Left ventricle myocardium inferior (tissue), 1 donor: ENCODE measurements at places on chromosomes 13 and 19.

GRCh38 chr13:98508685-98509084 is 68.2 kb downstream of the STK24 start:
- H3K4me3 ChIP-seq = no peak overlapping the region
- no peak for DNase-seq
- H3K4me1 ChIP-seq = peaks cover 87% of the 10 kb centered on the region
- no peaks in the 10 kb centered on the region for H3K27me3 ChIP-seq

GRCh38 chr13:47673009-47673850 is 327.8 kb downstream of the SUCLA2 start:
- H3K4me1 ChIP-seq = peaks cover 17% of the 10 kb centered on the region
- no peak overlapping the region for H3K4me3 ChIP-seq
- H3K27ac ChIP-seq = peak overlapping the region; percentile 45

DNA sequence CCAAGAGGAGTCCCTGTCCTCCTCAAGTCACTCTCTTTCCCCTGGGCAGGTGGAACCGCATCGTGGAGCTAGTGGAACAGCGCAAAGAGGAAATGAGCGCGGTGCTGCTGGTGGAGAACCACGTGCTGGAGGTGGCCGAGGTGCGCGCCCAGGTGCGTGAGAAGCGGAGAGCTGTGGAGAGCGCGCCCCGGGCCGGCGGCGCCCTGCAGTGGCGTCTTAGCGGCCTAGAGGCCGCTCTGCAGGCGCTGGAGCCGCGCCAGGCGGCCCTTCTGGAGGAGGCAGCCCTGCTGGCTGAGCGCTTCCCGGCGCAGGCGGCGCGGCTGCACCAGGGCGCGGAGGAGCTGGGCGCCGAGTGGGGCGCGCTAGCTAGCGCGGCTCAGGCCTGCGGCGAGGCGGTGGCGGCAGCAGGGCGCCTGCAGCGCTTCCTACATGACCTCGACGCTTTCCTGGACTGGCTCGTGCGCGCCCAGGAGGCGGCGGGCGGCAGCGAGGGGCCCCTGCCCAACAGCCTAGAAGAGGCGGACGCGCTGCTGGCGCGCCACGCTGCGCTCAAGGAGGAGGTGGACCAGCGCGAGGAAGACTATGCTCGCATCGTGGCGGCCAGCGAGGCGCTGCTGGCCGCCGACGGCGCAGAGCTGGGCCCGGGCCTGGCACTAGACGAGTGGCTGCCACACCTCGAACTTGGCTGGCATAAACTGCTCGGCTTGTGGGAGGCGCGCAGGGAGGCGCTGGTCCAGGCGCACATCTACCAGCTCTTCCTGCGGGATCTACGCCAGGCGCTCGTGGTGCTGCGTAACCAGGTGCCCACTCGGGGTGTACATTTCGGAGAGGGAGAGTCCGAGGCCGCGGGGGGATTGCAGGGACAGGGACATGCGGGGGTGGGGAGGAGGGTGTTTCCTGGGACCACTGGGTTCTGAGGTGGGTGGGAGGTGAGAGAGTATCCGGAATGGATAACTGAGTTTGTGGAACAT is 52.8 kb downstream of the SPTBN4 start:
- peaks cover 59% of the 10 kb centered on the region for H3K27me3 ChIP-seq
- DNase-seq = no peak
- no peaks in the 10 kb centered on the region for H3K36me3 ChIP-seq
- peak overlapping the region; percentile 14 for H3K4me3 ChIP-seq
- H3K4me1 ChIP-seq = peaks cover 7% of the 10 kb centered on the region

GRCh38 chr19:46625731-46626130 is 842 bp upstream of the PTGIR start:
- H3K36me3 ChIP-seq = no peaks in the 10 kb centered on the region
- DNase-seq = no peak
- peak overlapping the region; percentile 85 for H3K27ac ChIP-seq
- peaks cover 74% of the 10 kb centered on the region for H3K4me1 ChIP-seq
- no peaks in the 10 kb centered on the region for H3K27me3 ChIP-seq
- H3K4me3 ChIP-seq = no peak overlapping the region

GRCh38 chr13:73201626-73202025 is 142.8 kb downstream of the KLF5 start:
- H3K4me1 ChIP-seq = no peaks in the 10 kb centered on the region
- no peaks in the 10 kb centered on the region for H3K27me3 ChIP-seq
- no peak overlapping the region for H3K27ac ChIP-seq
- no peaks in the 10 kb centered on the region for H3K36me3 ChIP-seq
- no peak overlapping the region for H3K4me3 ChIP-seq
- no peak for DNase-seq

DNA sequence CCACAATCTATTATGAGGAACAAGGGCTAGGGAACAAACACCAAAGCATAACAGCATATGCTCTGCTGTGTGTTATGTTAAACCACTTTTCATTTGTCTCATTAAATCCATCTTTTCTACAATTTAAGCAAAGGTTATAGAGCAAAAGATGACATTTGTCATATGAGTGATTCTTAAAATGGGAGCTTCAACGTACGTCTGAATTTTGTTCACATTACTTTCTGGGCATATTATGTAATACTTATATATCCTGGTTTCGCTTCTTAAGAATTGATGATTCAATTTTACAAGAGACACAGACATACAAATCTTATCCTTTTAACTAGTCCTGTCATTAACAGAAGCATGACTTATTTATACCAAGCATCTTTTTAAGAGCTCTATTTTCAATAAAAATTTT is 3.3 kb upstream of the TPP2 start:
- no peak overlapping the region for H3K27ac ChIP-seq
- no peak overlapping the region for H3K4me3 ChIP-seq
- H3K36me3 ChIP-seq = no peaks in the 10 kb centered on the region

GRCh38 chr19:41264581-41265394 is 616 bp downstream of the HNRNPUL1 start:
- H3K4me1 ChIP-seq = peaks cover 56% of the 10 kb centered on the region
- H3K36me3 ChIP-seq = peaks cover 22% of the 10 kb centered on the region
- no peaks in the 10 kb centered on the region for H3K27me3 ChIP-seq
